Progenitor cell of endocrine pancreas (in vitro differentiated cells): ENCODE measurements at places on chromosomes 3 and 15.

- DNase-seq, result no peak
Measured at GRCh38 chr3:114033721-114034120, 22.6 kb downstream of the CCDC191 start.

DNA sequence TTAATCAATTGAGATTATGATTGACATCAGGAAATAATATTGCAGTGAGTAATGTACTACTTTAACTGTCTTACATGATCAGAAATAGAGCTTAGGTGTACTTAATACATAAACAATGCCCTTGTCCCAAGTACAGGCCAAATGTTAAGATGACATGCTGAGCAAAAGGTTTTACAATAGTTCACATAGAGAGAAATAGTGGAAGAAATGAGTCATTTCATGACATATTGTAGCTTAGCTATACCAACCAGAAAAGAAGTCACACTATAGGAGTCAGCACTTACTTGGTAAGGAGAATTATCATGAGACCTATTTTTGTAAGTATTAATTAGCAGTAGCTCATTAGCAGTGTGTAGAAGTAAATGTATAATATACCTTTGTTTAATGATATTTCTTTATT, 96.4 kb upstream of the NANOGP8 start:
- no peak for DNase-seq

DNA sequence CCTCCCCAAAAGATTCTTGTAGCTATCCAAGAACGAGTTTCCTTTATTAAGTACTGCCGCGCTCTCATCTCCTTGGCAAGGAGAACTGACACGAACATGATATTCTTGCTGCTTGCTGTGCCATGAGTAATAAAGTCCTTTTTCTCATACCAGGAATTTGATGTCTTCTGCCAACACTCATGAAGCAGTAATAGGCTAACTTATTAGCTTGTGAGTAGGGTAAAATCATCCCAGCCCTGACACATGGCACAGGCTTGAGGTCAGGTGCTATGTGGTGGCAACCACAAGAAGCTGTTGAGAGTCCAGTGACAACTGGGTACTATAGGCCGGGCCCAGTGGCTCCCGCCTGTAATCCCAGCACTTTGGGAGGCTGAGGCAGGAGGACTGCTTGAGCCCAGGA, 22.7 kb upstream of the UBXN7 start:
- no peak for DNase-seq

- no peak for DNase-seq
Measured at GRCh38 chr3:16211176-16211904, 36.9 kb downstream of the GALNT15 start.

DNA sequence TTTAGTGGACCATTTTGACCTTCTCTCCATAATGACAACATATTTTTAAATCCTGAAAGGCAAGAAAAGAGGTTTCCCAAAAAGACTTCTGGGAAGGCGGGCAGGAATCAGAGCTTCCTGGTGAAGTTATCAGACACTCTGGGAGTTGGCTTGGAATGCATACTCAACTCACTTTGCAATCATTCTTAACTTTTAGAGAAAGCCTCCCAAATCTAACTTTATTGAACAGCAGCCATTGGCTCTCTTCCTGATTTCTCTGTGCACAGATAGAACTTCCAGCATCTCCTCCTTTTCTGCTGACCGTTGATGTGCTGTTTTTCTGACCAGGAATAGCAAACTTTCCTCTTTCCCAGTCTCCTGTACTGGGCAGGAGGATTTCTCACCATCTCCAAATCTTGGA, 44.6 kb downstream of the PLCL2 start:
- no peak for DNase-seq

DNA sequence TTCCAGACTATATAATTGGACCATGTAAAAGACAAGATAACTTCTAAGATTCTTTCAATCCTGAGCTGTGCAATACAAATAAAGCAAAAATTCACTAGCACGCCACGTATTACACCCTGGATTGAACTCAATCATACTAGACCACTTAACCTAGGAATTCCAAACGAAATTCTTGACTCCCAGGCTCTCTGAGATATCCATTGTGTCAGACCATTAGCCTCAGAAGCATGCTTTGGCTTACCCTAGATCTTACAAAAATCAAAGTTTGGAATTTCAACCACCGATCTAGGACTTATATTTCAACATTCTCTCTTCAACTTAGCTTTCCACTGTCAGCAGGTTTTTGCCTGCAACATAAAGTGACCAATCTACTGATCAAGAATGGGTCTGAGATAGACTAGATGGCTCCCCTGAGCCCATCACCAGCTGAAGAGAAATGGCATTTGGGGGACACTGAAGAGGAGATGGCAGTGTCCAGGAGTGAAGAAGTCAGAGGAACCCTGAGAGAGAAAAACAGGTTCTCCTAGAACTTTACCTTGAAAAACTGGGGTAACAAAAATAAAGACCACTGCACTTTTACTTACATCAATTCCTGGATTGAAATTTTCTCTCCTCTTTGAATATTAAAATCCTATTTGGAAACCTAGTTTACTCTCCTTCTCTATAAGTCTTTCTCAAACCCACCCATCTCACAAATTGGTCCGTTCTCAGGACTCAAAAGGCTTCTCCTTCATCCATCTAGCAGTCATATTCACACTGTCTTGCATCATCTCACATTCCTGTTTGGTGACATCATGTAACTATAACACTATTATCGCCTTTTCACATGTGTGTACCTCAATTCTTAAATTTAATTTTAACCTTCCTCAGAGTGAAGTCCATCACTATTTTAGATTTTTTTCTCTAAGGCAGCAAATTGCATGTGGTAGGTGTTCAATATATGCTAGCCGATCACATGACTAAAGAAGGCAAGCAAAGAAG, 18.5 kb downstream of the CPNE4 start:
- no peak for DNase-seq

- no peak for DNase-seq
Measured at GRCh38 chr3:109887293-109887692, 549.9 kb upstream of the DPPA4 start.

DNA sequence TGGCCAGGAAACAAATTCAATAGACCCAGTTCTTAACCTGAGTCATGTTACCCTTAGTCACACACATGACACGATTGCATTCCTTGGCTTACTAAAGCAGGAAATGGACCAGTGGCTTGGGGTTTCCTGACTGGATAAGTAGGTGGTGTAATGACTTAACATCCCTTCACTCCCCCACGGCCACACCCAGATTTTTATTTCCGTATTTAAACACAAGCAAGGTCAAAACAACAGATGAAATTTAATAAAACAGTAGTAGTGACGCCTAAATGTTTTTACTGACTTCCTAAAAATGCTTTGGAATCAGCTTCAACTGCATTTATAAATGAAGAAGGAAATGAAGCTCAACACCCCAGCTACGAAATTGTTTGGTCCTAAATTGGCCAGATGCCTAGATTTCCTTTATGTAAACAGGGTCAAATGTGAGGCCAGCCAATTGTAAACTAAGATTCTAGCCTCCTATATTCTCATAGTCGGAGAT, 324.3 kb downstream of the CHST2 start:
- no peak for DNase-seq
